ENCODE measurements at places on chromosomes 7 and 10.

GRCh38 chr7:100699018-100699417 is 5.0 kb upstream of the GIGYF1 start:
- DNase-seq: no peak

GRCh38 chr7:43362652-43363034 is 220.3 kb upstream of the STK17A start:
- DNase-seq: no peak

GRCh38 chr7:46320956-46321355 is 399.9 kb upstream of the IGFBP3 start:
- no peak for DNase-seq

- DNase-seq: no peak
Measured at GRCh38 chr10:9596368-9596920, 1421.2 kb upstream of the CELF2 start.

- DNase-seq: no peak
Measured at GRCh38 chr7:1939434-1940401, 269.6 kb downstream of the ELFN1 start.

DNA sequence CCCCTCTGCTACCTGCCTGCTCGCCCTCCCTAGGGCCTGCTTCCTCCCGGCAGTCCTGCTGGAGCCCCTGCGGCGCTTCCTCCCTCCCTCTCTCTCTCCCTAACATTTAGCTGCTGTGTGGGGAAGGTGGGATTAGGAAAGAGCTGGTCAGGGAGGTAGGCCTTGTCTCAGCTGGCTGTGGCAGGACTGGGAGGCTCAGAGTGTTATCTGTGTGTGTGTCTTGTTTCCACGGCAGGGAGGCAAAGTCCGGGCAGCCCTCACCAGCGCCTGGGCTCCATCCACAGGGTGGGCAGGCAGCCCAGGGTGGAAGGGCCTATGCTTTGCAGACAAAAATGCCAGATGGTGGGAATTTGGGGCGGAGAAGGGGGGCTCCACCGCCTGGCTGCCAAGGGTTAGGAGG is 105.7 kb downstream of the RPS24 start:
- DNase-seq: no peak

DNA sequence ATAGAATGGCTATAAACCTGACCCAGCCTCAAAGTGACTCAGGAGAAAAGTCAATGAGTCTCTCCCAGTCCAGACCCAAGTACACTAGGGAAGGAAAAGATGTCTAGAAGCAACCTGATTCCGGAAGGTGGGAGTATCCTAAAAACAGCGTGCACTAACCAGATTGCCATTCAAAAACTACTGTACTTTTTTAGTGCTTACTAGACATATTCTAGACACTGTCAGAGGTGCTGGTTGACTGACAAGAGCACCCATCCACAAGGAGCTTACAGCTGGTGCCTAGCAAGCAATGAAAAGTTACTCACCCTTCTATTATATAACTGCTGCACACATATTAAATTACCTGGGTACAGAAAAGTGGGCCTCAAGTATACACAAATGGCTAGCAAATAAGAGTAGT is 81.0 kb downstream of the SIRT1 start:
- DNase-seq: no peak

- no peak for DNase-seq
Measured at GRCh38 chr7:43721193-43721806, 8.0 kb downstream of the COA1 start.

- DNase-seq: no peak
Measured at GRCh38 chr7:27071622-27072390, 24.0 kb downstream of the HOXA1 start.

- no peak for DNase-seq
Measured at GRCh38 chr10:71735709-71736569, 16.4 kb upstream of the C10orf105 start.

GRCh38 chr10:104485632-104486031 is 132.0 kb downstream of the CFAP58 start:
- no peak for DNase-seq

DNA sequence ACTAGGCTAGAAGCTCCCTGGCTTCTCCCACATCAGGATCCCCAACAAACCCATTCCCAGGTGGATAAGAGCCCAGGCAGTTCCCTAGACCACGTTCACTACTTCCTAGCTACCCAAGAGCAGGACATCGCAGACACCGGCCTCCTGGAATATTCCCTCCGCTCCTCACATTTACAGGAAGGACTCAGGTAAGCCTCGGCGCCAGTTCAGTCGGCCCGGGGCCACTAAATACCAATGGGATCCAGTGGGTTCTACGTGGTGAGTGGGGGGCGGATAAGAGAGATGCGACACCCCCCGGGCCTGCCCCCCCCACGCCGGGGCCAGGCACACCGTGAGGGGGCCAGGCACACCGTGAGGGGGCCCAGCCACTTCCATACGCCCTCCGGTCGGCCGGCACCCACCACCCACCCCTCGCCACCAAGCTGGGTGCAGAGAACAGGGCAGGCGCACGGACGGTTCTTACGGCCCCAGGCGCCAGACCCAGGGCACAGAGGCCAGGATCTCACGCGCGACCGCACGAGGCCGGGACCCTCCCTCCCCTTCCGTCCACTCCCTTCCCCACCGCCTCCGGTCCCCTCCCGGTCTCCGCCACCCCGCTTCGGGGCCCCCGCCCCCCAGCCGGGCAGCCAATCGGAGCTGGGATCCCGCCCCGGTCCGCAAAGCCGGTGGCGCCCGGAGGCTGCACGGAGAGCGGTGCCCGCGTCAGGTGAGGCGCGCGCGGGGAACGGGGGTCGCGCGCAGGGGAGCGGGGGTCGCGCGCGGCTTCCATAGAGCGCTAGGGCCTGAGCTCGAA is at the start of gene BLVRA:
Gene BLVRA (plus strand): TSS at position 652 of the 793 bp plus-strand sequence. CDS start 12,479 bp downstream, outside the sequence.
- DNase-seq: no peak

GRCh38 chr10:111953949-111954348 is 229.6 kb downstream of the GPAM start:
- no peak for DNase-seq

GRCh38 chr10:131998050-131998844 is 16.5 kb upstream of the BNIP3 start:
- DNase-seq: no peak

GRCh38 chr7:1054861-1055450 is 10.6 kb downstream of the GPR146 start:
- no peak for DNase-seq

DNA sequence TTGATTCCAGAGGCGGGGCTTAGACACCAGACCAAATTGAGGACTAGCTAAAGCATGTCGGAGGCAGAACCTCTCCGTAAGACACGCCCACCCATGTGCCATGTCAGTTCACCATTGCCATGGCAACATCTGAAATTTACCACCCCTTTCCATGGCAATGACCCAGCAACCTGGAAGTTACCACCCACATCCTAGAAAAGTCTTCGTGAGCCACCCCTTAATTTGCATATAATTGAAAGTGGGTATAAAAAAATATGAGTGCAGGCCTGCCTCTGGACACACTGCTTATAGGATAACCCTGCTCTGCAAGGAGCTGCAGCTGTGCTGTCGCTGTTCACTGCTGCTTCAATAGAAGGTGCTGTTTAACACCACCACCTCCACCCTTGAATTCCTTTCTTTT is 28.0 kb downstream of the TMEM270 start:
- DNase-seq: no peak

Data from HS-27A (cell line).